ENCODE measurements at places on chromosomes 2 and 18. TPM values are rescaled to one million over a fixed set of nuclear protein-coding genes. Genes with fewer than 3 reads are reported as not detected.
A peak's percentile ranks its signal among the peaks of the same experiment; 100 is the strongest.

Gene C2orf81
- 1.1 TPM for total RNA-seq

Gene SH3BP4
- total RNA-seq: 0.37 TPM

DNA sequence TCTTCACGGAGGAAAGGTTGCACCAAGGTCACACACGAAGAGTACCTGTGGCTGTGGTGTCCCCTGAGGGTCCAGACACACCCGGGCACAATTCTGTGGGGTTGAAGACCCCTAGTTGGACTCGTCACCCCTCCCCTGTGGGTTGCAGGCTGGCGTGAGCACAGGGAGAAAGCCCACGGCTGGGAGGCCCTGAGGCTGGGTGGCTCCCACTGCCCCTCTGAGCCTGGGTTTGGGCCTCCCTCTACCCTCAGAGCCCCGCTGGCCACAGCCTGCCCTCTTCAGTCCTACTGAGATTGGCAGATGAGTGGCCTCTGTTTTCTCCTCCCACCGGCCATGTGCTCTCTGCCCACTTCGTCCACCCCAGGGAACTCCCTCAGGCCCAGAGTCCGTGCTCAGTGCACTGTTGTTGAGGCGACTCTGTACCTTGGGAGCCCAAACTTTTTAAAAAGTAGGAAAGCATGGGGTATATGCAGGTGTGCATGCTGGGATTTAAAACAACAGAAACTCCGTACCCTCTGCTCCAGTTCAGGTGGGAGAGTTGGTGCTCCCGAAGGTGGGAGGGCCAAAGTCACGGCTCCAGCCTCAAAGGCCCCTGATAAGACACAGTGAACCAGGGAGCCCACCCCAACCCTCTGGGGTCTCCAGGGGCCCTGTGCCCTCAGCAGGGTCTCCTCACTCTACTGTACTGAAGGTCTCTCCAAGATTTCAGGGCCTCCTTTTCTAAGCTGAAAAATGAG lies 19.1 kb downstream of the RAMP1 start:
- no peaks in the 10 kb centered on the region for H3K4me1 ChIP-seq
- H3K27ac ChIP-seq: no peak overlapping the region
- no peak overlapping the region for H3K4me3 ChIP-seq
- no peaks in the 10 kb centered on the region for H3K36me3 ChIP-seq
- H3K27me3 ChIP-seq: no peaks in the 10 kb centered on the region

DNA sequence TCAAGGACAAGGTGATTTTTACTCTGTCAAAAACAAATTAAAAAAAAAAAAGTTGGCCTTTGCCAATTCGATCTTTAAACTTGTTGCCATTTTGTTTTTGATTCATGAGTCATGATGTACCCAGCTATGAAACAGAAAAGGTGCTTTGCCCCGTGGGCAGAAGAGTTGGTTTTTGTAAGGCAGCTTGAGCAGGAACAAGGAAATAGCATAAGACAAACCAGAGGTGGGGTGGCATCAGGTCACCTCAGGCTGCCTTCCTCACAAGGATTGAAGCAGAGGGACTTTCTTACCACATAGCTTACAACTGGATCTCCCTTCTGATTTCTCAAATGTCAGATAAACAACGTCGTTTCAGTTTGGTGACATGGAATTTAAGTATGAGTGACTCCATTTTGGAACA lies 123.8 kb downstream of the ARL4C start:
- H3K27ac ChIP-seq: no peak overlapping the region
- no peaks in the 10 kb centered on the region for H3K36me3 ChIP-seq
- peaks cover 46% of the 10 kb centered on the region for H3K4me1 ChIP-seq
- peak; percentile 60 for DNase-seq
- peak overlapping the region; percentile 26 for H3K4me3 ChIP-seq
- H3K27me3 ChIP-seq: no peaks in the 10 kb centered on the region

GRCh38 chr2:218381916-218382366 lies at the start of gene SLC11A1:
SLC11A1 (plus strand) TSS chr2:218382273; CDS start chr2:218382369, 96 bp downstream.
- H3K27me3 ChIP-seq: no peaks in the 10 kb centered on the region
- H3K4me3 ChIP-seq: no peak within 1 kb of the TSS
- no peak within 1 kb of the TSS for H3K27ac ChIP-seq
- H3K4me1 ChIP-seq: no peaks in the 10 kb centered on the region

DNA sequence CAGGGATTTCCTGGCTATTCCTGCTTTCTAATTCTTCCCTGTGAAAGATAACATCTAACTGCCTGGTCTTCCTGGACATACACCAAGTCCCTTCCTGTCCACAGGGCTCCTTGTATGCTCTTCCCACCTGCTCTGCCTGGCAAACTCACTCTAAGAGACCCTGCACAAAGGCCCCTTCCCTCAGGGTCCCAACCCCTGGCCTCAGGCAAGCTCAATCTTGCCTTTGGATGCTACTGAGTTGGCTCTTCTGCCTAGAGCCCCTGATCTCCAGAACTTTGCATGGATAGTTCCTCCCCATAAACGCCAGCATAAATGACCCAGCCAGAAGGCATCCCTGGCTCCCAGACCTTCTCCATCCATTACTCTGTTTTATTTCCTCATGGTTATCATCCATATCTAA lies 98.3 kb upstream of the OTOS start:
- H3K4me1 ChIP-seq: no peaks in the 10 kb centered on the region
- H3K36me3 ChIP-seq: no peaks in the 10 kb centered on the region
- H3K27ac ChIP-seq: no peak overlapping the region
- no peak overlapping the region for H3K4me3 ChIP-seq
- no peaks in the 10 kb centered on the region for H3K27me3 ChIP-seq
- DNase-seq: no peak
